ENCODE measurements at places on chromosomes 4 and X.

- no peak for DNase-seq
Observed at GRCh38 chr4:2721586-2721985, 34.5 kb downstream of the TNIP2 start.

DNA sequence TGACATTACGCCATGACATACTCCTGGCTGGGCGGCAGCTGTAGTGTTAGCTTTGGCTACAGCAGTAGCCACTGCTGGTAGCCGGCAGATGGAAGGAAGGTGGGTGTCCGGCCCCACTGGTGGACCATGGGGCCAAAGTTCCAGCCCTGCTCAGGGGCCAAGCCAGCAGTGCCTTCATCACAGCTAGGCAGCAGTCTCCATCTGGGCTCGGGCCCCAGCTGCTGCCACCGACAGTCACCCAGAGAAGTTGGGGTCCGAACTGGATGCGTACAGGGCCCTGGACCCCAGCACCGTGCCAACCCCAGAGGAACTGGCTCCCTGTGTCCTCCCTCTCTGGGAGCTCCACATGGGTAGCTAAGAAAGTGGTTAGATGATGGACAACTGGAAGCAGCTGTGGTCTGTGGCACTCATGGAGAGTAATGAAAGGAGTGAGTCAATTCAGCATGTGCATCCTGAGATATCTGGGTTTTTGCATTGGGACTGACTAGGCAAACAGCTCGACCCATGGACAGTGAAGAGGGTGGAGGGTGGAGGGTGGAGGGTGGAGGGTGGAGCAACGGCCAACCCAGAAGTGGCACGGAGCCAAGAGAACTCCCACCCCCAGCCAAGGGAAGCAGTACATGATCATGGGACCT, 366.6 kb upstream of the GRIA3 start:
- no peak for DNase-seq

- DNase-seq, result no peak
Observed at GRCh38 chr4:7660176-7661039, 225.7 kb upstream of the PSAPL1 start.

DNA sequence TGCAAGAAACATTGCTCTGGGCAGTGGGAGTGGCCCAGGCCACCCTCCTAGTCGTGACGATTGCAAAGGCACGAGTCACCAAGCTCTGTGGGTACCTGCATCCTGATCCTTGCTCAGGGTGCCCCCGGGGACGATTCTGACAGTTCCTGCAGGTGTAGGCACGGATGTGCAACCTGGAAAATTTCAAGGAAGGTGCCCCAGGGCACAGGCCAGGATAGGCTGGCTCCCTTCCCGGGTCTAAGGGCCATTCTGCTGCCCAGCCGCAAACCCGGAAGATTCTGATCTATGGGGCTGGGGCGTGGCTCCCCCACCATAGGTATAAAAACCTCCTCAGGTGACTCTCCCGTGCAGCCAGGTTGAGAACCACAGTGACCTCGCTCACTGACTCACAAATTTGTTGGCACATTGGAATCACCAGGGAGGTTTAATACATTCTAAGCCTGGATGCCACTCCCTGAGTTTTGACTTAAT, 228.5 kb downstream of the PTTG2 start:
- DNase-seq, result no peak

DNA sequence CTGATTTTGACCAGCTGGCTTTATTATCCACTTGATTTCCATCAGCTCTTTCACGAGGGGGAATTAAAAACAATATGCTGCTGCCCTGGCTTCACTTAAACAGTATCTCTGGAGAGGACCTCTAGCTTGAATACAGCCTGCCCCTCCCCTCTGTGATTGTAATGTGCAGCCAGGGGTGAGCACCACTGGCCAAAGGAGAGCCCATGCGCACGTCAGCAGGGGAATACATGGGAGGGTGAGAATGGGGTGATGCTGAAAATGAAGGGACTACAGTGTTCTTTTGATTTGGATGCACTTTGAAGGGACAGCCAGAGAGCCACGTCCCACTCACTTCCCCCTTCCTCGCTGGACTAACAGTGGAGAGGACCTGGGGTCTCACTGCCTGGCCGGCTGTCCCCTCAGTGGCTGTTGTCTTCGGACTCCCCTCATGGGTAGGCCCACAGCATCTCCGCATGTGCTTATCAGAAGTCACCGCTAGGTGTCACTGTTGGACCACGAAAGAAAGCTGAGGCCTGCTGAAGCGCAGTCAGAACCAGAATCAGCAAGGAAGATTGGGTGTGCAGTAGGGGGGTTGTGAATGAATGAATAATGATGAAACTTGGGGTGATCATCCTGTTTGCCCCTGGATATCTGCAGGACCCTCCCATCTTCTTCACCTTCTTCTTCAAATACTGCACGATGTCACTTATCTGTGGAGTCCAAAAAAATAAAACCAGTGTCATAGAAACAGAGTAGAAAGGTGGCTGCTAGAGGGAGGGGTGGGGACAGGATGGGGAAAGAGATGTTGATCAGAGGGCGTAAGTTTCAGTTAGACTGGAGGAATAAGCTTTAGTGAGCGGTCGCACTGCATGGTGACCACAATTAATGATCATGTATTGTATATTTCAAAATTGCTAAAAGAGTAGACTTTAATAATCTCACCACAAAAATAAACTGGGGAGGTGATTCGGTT, 32.8 kb downstream of the CLCN4 start:
- peak; percentile 29 for DNase-seq

GRCh38 chrX:47313056-47313455, 57.3 kb upstream of the ZNF157 start:
- no peak for DNase-seq

DNA sequence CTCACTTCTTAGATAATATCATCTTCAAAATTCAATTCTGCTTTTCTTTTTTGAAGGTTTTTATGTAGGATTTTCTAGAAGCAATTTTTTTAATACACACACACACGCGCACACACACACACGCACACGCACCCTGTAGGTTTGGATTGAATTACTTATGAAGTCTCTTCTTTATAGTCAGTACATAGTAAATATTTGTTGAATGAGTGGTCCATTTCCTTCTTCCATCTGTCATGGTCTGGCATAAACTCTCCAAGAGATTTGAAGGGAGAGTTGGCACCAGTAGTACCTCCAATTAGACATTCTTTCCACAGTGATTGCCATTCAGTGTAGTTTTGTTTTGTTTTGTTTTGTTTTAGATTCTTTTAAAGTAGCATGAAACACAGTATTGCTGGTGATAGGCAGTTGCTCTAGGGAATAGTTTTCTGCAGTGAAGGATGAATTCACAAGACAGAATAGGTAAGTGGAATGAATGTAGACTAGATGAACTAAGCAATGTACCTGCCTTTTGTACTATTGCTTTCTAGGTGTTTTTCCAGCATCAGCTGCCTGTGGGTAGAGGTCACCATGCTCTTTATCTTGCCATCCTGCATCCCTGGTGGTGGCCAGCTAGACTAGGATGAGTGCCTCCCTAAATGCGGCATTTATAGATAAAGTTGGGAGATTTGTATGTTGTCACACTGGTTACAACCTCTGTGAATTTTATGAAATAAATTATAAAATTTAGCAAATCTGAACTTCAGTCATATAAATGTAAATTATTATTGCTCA, 20.5 kb downstream of the PDLIM5 start:
- no peak for DNase-seq

- no peak for DNase-seq
Observed at GRCh38 chr4:960140-960635, 13.2 kb downstream of the DGKQ start.

- no peak for DNase-seq
Observed at GRCh38 chr4:72919937-72920336, 149.6 kb downstream of the COX18 start.

DNA sequence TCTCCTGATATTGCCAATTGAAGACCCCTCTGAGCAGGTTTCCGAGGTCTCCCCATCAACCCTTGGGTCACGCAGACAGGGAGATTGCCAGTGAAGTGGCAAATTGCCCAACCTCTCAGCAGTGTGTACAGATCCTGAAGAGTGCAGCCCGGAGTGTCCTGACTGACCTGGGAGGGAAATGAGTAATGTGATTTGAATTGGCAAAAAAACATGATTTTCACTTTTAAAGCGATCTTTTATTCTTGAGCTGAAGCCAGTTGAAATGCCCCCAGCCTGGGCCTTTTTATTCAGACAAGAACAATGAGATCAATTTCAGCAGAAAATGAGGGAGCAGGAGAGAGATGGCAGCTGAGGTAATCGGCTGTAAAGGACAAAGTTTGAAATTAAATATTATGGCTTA, 401.8 kb downstream of the RAPGEF2 start:
- no peak for DNase-seq

DNA sequence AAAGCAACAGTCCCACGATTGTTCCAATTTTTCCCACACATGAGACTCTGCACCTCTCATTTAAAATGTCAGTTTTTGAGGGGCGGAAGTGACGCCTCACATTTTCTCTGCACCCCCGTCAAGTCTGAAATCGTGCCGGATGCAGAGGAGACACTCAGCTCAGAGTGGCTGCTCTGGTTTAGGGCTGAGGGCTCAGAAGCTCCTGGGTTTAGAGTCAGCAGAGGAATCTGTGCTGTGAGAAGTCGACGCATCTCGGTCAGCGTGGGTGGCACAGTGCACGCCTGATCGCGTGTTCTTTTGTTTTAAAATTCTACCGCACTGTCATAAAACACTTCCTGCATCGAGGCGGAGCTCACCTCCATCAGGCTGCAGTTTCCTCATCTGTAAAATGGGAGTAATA, 116.7 kb upstream of the ADRA2C start:
- DNase-seq, result no peak

GRCh38 chr4:136637071-136637777, 895.1 kb downstream of the PCDH18 start:
- no peak for DNase-seq

DNA sequence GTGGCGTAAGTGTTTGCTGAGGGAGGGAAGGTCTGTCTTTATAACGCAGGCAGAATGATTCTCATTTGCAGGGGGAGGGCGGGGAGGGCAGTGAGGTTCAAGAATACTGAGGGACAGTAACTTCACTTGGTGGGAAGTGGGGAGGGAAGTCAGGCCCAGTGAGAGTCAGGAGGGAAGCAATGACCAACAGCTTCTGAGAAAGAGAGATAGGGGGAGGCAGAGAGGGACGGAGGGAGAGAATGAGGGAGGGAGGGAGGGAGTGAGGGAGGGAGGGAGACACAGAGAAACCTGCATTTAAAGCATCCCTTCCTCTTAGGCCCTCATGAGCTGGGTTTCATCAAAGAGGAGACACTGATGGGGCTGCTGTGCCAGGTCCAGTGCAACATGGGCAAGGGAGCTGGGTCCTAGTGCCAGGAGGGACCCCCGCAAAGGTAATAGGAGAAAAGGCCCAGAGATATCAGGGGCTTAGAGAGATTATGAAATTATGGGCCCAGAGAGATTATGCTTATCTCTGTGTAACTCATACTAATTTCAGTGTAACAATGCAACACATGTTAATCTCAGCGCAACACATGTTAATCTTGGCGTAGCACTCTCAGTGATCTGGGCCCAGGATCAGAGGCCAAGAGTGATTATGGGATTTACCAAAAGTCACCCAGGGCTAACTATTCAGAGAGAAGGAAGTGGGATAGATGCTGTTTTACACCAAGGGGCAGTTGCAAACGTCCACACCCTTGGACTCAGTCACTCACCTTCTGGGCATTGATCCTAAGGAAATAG, 112.1 kb downstream of the DRD5 start:
- no peak for DNase-seq

DNA sequence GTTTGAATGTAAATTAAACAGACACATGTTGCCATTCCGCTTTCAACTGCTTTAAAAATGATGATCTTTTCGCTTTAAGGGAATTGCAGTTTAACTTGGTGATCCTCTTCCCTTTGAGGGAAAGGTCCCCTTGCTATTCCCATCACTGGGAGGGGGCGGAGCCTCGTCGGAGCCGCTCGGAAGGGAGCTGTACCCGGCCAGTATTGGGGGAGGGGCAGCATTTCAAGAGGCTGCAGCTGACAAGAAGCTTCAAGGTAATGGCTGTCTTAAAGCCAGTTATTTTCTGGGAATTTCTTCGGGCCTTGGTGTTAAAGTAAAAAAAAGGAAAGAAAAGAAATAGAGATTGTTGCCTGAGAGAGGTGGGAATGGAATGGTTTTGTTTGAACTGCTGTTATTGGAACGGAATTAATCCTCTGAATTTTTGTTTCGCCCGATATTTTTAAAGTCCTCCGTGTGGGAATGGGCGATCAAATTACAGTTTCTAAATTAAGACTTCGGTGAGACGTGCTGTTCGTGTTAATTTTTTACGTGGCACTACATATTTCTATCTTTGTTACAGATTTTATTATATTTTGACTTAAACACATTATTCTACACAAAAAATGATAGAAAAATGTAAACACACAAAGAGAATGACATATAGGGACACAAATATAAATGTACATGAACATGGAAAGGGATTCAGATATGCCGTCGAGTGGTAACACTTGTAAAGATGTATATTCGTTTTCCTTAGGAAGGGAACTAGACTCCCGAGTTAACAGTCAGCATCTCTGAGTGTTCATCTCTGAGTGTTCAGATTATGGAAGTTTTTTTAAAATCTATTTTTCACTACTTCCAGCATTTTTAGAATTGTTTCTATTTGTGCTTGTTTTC, 9.2 kb downstream of the PWWP3B start:
- no peak for DNase-seq

GRCh38 chr4:89829470-89830138, 7.4 kb downstream of the SNCA start:
- no peak for DNase-seq

GRCh38 chrX:111695297-111695880, 14.4 kb downstream of the ALG13 start:
- no peak for DNase-seq

DNA sequence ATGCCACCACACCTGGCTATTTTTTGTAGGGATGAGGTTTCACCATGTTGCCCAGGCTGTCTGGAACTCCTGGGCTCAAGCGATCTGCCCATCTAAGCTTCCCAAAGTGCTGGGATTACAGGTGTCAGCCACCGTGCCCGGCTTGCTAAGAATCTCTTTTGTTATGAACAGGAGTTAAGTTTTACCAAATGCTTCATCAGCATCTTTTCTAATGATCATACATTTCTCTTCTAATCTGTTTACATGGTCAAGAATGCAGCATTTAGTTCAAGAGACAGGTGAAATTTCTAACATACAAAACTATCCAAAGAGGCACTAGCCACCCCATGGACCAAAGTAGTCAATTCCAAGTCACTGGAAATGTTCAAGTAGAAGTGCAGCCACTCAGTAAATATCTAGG, 52.5 kb upstream of the IQSEC2 start:
- no peak for DNase-seq

GRCh38 chr4:122537388-122538135, 81.0 kb upstream of the IL2 start:
- no peak for DNase-seq

DNA sequence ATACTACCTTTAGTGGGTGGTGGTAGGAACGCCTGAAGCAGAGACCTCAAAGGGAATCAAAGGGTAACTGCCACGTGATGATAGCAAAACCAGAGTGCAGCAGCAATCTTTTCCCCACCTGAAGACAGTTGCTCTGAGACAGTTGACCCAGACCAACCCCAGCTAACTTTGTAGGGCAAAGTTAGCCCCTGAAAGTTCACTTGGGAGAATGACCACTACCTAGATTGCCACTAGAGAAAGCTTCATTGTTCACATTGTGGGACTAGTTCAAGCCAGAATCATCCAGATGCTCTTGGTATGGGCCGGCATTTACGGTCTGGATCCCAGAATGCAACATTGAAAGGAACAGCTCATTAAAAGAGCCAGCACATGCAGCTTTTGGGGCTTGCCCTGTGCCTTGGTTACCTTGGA, 4.1 kb downstream of the SEPTIN6 start:
- no peak for DNase-seq

Measured in stimulated activated CD4-positive, alpha-beta T cell treated with anti-CD3 and anti-CD28 coated beads, TNF-alpha, amount 100 ng/mL, for 48 hours (primary cell).